ENCODE measurements at places on chromosomes 6 and 20.

GRCh38 chr6:43070028-43070632 is 6.0 kb upstream of the PTK7 start:
- peak; percentile 60 for DNase-seq

DNA sequence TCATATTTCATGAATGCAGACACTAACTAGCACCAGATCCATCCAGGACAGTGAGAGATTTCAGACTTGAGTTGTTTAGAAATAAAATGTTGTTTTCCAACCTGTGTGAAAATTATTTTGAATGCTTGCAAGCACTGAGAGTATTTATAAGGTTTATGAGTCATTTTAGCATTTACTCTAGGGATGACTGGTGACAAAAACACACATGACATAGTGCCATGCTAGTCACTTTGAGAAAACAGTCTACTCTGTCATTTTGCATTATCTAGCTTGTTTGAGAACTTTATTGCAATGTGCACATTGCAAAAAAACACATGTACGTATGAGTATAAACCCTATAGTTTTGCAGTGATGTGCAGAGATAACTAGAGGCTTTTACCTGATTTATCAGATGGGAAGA is 456.6 kb downstream of the LMBRD1 start:
- no peak for DNase-seq

DNA sequence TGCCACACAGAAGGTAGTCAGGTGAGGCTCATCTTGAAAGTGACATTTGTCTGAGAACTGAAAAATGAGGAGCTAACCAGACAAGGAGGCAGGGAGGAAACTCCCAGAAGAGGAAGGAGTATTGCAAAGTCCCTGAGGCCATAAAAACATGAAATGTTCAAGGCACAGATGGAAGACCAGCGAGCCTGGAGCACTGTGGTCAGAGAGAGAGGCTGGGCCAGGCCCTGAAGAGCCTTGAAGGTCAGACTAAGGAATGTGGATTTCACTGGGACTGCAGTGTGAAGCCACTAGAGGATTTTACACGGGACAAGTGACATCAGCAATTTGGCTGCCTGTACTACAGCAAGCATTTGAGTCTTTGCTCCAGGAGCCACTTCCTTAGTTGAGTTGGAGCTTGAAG is 21.1 kb upstream of the TMEM181 start:
- DNase-seq, result no peak

DNA sequence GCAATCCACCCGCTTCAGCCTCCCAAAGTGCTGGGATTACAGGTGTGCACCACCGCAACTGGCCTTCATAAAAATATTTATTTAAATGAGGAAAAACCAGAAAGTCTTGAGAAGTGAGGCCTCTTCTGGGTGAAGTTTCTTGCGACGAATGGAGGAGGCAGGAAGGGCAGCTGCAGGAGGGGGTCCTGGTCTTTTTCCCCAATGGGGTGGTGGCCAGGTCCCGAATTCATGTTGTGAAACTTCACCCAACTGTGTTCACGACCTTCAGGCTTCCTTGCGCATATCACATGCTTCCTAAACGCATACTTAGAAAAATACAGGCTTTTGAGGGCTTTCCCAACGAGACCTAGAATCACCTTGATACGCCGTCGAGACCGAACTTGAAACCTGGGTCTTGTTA is 145.1 kb downstream of the CDH4 start:
- no peak for DNase-seq

- no peak for DNase-seq
Observed at GRCh38 chr6:150875841-150876240, 10.3 kb downstream of the MTHFD1L start.
